Non-pigmented ciliary epithelial cell (primary cell): ENCODE measurements at places on chromosomes 16 and 17.

DNA sequence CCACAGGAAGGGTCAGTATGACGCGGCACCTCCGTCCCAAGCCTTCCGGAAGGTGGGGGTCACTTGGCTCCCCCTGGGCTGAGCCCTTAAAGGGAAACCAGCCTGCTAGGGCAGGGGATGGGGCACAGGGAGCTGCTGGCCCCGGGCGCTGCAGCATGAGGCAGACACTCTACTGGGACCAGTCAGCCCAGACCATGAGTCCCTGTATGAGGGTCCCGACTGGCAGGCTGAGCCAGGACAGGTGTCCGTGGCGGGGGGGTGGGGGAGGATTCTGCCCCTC, 43.4 kb upstream of the ZC3H18 start:
- DNase-seq, result no peak

DNA sequence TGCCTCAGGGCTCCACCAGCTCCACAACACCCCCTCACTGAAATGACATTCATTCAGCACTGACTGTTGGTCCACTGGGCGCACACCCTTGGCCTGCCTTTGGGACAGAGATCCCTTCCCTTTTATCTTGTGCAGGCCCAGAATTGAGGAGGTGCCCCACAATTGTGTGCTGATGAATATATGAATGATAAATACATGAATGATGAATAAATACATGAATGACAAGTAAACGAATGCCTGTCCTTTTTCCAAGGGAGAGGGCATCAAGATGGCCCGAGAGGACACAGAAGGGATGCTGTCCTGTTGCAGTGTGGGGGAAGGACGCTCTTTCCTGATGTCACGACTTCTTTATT, 5.7 kb downstream of the CCR7 start:
- DNase-seq, result no peak

GRCh38 chr16:53068423-53068833, 13.6 kb downstream of the CHD9 start:
- no peak for DNase-seq

DNA sequence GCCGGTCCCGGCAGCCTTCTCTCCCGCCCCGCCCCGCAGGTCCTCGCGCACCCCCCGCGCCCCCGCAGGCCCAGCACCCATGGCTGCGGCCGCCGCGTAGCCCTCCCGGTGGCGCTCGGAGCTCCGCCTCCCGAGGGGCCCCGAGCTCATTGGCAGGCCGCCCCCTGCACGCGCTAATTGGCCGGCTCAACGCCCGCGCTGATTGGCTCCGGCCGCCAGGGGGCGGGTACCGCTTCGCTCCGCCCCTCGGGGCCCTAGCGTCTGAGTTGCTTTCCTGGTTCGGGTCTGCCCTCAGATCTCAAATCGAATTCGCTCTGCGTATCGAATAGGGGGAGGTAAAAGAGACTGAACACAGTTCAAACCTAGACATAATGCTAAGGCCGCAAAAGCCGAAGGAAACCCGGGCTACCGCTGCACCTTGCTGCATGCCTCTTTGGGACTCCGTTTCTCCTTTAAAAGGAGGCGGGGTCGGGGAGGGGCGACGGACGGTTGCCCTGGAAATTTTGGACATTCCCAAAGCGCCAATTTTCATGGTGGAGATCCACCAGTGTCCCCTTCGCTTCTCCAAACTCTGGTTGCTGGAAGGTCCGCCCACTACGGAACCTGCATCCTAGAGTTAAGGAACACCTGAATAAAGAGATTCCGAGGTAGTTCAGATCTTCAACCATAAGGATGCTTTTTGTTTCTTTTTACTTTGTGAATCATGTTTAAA, at the start of gene DEXI:
Gene DEXI (minus strand): TSS at position 117 of the 712 bp plus-strand sequence. CDS start 463 bp downstream, outside the sequence.
- DNase-seq, result no peak

DNA sequence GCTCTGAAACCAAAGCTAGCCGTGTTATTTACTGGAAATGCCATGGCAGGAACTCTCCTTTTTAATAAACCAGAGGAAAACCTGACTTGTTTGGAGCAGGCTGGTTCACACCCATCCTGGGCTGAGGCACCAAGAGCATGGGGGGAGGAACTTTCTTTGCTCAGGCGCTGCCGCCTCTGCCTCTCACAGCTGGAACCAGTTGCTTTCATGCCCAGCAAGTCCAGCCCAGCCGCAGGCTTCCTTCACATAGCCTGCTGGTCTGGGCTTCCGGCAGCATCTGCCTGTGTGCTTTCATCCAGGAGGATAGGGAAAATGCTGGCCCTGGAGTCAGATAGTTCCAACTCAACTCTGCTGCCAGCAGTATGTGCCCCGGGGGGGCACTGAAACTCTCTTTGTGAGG, 88.1 kb upstream of the ASIC2 start:
- DNase-seq, result no peak
